Activated CD8-positive, alpha-beta memory T cell treated with anti-CD3 and anti-CD28 coated beads for 48 hours (primary cell): ENCODE measurements at places on chromosomes 12 and 14.

GRCh38 chr12:42760550-42760949, 171.0 kb upstream of the PRICKLE1 start:
- DNase-seq, result no peak

DNA sequence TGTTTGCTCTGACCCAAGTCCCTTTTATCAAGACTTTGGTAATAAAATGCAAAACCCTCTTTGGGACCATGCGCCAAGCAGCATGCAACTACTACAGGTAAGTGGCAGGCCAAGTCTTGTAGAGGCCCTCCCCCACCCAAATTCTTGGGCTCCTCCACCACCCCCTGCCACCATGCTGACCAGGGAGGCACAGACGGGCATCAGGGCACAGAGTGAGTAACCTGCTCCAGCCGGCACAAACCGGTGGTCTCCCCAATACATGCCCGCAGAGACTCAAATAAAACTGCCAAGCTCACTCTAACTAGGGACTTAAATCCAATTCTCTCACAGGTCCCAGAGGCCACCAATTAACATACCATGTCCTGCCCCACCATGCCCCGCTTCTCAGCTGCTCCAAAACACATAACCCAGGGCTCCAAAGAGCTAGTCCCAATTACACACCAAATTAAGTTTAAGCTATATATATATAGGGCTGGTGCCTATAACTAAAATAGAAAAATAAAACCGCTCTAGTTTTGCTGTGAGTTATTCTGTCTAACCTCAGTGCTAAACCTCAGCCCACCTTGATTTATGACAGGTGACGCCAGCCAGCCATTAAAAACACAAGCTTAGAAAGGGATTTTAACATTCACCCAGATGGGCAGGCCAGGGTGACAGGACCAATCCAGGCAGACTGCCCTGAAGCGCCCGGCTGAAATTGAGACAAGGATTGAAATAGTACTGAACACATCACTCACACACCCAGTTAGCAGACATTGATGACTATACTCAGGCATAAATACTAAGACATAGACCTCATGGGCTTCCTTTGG, 81.0 kb downstream of the CLMN start:
- no peak for DNase-seq

- no peak for DNase-seq
Measured at GRCh38 chr12:58681730-58682129, 238.6 kb downstream of the LRIG3 start.

- DNase-seq, result no peak
Measured at GRCh38 chr14:92471919-92472318, 41.7 kb upstream of the RIN3 start.

DNA sequence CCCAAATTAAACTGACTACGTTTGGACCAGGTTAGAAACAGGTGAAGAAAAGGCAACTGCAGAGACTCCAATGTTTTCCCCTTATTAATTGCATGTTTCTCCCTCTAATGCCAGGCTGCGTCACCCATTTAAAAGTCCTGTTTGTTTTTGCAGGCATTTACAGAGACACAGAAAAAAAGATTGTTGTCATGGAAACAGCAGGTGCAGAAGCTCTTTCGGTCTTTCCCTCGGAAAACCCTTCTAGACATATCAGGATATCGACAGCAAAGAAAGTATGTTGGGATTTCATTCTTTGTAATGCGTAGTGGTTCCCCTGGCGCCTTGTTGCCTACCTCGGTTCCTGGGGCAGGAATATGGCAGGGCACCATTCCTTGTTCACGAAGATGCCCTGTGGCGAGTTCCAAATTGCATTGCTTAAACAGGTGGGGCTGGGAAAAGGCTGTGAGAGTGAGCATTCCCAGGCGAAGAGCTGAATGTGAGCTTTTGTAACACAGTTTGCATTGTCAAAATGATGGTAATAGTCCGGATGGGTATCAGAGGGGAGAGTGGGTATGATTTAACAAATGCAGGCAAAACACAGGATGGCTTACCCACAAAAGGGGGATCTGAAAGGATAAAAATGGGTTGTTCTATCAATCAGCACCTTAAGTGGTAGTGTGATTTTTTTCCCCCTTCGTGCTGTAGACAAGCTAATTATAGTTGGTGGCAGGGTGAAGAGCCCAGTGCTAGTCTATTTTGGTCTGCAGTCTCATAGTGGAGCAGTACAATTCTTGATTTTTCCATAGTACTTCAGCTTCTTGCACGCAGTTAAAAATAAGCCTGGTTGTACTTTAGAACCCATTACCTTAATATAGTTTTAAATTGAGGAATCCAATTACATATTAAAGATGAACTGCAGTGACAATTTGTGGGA, 132.4 kb downstream of the GCH1 start:
- no peak for DNase-seq

DNA sequence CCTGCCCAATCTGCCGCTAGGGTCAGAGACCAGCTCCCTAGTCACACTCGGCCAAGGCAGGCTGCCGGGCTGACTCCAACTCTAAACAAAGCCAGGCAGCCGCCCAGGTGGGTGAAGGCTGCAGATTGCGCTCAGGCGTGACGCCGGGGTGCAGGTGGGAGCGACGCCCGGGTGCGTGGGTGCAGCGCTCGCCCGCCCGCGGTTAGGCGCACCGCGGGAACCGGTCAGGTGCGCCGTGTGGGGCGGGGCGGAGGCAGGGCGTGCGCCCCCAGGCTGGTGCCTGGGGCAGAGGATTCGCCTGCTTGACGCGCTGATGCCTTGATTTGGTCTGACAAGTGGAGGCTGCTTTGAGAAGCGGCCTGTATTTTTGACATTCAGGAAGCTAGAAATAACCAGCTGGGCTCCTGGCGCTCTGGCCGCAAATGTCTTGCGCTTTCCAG, 126.7 kb upstream of the HIF1A start:
- no peak for DNase-seq

DNA sequence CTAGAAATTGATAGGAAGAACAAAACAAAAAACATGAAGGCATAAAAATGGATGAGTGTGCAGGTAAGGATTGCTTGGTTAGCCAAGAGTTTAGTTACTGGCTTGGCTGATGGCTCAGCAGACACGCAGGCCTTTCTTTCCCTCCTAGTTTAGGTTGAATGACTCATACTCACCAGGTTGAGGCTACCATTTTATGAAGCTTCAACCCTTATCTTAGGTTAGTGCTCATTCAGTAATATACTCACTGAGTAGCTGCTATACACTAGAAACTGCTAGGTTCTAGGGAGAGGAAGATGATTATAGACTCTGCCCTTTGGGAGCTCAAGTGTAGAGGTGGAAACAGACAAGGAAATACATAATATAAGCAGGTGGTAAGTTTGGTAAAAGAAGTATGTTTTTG, 6.0 kb downstream of the P3H3 start:
- no peak for DNase-seq

DNA sequence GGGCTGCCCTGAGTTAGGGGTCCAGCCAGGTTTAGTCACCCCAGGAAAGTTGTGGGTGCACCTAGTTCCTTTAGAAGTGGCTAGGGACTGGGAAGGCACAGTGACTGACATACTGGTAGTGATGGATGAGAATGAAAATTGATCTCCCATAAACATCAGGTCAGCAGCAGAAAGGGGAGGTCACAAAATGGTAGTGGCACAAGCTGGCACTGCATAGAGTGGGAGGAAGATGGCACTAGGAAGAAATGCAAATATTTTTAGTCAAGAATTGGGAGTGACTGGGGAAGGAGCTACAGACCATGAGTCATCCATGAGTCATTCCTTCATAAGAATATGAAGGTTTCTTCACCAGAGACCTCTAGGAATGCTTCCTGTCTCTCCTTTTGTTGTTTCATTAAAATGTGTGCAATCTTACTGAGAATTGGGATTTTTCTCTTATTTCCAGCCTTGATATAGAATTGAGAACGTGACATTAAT, 198.3 kb upstream of the AMIGO2 start:
- DNase-seq, result no peak

GRCh38 chr12:80352474-80352873, 91.6 kb upstream of the PTPRQ start:
- DNase-seq, result no peak

DNA sequence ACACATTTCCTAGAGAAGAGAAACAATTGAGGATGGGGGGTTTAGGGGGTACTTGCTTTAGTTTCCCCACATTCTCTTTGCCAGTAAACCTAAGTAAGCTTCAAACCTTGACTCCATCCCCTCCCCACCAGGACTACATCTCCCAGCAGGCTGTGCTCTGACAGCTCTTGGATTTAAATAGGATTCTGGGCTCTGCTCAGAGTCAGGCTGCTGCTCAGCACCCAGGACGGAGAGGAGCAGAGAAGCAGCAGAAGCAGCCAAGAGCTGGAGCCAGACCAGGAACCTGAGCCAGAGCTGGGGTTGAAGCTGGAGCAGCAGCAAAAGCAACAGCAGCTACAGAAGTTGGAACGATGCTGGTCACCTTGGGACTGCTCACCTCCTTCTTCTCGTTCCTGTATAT, 20.6 kb downstream of the RDH12 start:
- DNase-seq, result no peak

DNA sequence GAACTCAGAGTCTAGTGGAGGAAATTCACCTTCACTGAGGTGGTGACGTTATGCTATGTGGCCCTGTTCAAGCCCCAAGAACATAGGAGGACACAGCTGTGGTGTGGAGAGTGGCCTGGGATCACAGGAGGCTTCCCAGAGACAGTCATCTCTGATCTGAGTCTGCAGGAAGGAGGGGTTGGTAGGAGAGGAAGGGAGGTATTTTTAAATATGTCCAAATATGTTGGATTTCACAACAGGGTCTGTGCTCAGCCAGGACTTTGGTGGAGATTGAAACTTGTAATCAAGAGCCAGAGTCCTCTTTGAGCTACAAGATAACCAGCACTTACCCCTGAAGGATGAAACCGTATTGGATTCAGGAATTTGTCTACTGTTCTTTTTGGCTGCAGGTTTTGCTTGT, 26.4 kb upstream of the MED13L start:
- no peak for DNase-seq

GRCh38 chr12:77645966-77646598, 184.6 kb upstream of the NAV3 start:
- DNase-seq, result no peak

- no peak for DNase-seq
Measured at GRCh38 chr14:23060536-23061260, 3.4 kb upstream of the CDH24 start.

GRCh38 chr14:72863216-72864006, 30.5 kb downstream of the DPF3 start:
- no peak for DNase-seq

DNA sequence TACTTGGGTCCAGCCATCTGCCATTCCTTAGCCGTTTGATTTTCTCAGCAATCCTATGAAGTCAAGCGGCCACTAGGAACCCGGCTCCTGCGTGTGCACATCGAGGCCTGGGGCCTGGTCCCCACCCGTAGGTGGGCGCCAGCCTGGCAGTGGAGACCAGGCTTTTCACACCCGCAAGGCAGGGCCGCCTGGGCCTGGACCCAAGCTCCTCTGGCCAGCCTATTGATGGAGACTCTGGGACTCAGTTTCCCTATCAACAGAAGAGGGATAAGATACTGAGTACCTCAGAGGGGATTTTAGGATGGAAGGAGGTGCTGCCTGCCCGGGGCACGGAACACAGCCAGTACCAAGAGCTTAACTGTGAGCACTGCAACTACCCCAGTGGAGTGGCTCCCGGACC, 104.3 kb upstream of the C14orf180 start:
- DNase-seq, result no peak

DNA sequence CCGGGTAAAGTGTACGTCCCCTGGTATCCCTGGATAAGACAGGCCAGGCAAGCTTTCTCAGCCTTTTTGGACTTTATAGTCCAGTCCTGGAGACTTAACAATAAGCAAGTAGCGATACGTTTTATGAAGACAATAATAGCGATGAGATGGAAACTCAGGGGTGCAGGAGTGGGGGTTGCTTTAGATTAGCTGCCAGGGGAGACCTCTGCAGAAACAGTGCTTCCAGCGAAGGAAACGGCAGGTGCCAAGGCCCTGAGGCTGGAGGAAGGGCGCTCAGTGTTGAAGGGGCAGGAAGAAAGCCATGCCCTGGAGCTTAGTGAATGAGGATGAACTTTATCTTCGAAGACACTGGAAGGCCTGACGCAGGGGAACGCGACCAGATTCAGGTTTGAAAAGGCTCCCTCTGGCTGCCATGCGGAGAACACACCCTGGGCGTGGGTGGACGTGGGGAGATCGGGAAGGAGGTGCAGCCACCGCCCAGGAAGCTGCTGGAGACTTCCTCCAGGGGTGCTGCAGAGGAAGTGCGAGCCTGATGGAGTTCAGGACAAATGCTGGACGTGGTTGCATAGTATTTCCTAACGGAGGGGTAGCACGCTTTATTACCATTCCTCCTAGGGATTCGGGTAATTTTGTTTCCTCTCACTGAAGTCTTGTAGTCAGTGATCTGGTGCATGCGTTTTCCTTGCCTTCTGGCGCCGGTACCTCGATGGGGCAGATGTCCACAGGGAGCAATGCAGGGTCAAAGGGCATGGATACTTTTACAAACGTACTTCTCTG, 26.1 kb upstream of the UBC start:
- peak; percentile 63 for DNase-seq

GRCh38 chr14:104108570-104109541, 23.4 kb downstream of the ASPG start:
- DNase-seq, result no peak

DNA sequence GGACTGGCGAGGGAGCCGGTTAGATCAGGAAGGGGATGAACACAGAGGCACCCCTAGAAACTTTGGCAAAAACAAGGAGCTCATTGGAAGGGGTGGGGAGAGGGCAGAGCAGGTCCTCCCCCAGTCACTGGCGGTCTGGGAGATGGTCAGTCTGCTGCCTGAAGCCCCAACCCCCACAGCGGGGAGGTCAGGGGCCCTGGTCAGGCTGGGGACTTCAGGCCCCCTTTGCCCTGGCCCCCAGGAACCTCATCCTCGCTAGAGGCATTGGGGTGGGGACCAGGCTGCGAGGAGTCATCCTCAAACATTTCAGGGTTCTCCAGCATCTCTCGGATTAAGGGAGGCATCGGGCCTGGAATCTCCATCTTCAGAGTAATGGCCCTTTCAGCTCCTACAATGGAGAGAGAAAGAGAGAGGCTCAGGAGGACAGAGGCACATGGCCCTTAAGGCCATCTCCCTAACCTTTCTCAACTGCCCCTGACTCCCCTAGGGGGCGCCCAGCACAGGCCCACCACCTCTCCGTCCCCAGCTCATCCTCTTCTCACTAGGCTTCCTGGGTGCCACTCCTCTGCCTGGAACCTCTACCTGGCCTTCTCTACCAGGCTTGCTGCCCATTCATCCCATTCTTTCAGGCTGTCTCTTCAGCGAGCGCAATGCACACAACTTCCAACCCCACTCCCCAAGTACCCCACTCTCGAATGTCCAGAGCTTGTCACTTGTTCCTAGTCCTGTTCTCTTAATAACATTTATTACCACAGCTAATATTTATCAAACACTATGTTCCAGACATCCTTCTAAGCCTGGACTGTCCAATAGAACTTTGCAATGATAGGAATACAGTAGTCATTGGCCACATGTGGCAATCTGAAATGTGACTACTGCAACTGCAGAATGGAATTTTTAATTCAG, 4.7 kb upstream of the ITGB7 start:
- DNase-seq, result no peak

GRCh38 chr14:101008631-101009336, 105.3 kb upstream of the RTL1 start:
- DNase-seq, result no peak

DNA sequence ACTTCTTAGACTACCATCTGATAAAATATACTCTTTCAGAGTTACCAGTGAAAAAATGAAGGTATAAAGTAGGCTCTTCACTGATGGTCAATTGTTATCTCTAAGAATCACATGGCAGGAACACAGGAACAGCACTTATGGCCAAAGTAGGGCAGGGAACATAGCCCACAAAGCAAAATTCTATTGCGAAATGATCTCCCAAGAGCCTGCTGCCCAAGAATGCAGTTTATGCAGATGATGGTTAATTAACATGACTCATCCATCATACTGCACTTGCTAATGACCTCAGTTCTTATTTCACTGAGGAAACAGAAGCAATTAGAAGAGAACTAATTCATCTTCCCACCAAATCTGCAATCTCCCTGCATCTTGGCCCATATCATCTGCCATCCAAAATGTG, 133.8 kb downstream of the SLC2A13 start:
- DNase-seq, result no peak
